SJSA1 (cell line): ENCODE measurements at places on chromosomes 12 and 14. TPM values are rescaled to one million over a fixed set of nuclear protein-coding genes. Genes with fewer than 3 reads are reported as not detected.

Gene KRT82
- not detected in 2 replicates for total RNA-seq

Gene LLPH
- total RNA-seq, result 22.0 and 31.2 TPM in 2 replicates

Gene RIPK3
- not detected in 2 replicates for total RNA-seq

DNA sequence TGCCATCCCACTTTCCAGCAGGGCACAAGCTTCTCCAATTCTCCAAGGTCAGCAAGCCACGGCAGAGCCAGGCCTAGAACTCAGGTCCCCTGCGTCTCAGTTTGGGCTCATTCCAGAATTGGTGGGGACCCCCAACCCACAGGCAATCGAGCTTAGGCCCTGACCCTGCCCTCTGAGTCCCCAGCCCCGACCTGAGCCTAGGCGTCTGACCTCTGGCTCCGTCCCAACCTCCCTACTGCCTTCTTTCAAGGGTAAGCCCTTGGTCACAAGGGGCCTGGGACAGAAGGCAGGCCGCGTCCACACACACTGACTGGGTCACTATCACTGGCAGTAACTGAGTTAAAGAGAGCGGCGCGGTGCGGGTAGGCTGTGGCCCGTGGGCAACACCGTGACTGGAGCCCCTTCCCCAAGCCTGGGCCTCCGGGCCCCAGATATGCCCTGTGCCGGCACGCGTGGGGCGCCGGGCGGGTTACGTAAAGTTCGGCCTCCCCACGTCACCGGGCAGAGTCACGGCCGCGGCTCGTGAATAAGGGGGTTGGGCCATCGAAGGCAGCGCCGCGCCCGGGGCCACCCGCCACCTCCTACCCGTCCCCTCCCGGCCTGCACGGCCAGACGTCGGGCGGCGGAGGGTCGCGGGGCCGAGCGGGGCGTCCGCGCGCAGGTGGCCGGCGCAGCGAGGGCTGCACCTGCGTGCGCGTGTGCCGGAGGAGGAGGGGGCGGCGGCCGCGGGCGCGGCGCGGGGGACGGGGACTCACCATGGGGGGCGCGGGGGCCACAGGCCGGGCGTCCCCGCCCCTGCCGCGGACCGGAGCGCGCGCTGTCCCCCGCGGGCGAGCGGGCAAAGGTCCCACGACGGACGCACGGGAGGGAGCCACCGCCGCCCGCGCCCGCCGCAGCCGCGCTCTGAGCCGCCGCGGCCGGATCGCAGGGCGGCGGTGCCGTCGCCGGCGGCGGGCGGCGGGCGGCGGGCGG lies 516 bp downstream of the ANKRD9 start:
- peak overlapping the region; percentile 77 for H3K4me3 ChIP-seq
- peaks cover 15% of the 10 kb centered on the region for H3K4me1 ChIP-seq
- peak; percentile 43 for DNase-seq
- no peaks in the 10 kb centered on the region for H3K27me3 ChIP-seq
- peaks cover 15% of the 10 kb centered on the region for H3K36me3 ChIP-seq

DNA sequence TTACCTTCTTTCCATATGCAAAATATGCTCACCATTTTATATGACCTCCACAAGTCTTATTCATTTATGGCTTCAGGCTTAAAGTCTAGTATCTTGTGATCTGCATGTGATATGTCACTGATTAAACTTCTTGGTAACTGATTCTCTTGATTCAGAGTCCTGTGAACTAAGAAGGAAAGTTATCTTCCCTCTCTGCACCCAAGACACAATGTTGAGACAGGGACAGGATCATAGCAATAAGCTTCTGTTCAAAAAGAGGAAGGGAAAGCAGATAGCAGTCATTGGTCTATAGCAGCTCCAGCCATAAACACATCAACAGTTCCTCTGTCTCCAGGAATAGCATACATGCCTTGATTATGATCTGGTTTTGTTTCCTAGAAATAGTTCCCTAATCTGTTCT lies 103.1 kb downstream of the UNC79 start:
- no peak overlapping the region for H3K4me3 ChIP-seq
- H3K27ac ChIP-seq, result no peak overlapping the region
- no peaks in the 10 kb centered on the region for H3K4me1 ChIP-seq
- no peaks in the 10 kb centered on the region; the same call in 1 of the 2 replicates for H3K27me3 ChIP-seq
- H3K36me3 ChIP-seq, result no peaks in the 10 kb centered on the region
- DNase-seq, result no peak

GRCh38 chr12:25811656-25812126 lies 146.8 kb upstream of the RASSF8 start:
- H3K27me3 ChIP-seq, result no peaks in the 10 kb centered on the region
- H3K36me3 ChIP-seq, result no peaks in the 10 kb centered on the region
- peak; percentile 34 for DNase-seq
- peaks cover 6% of the 10 kb centered on the region for H3K4me1 ChIP-seq
- H3K4me3 ChIP-seq, result no peak overlapping the region

- no peak for DNase-seq
- no peak overlapping the region for H3K4me3 ChIP-seq
- H3K27me3 ChIP-seq, result no peaks in the 10 kb centered on the region
- H3K36me3 ChIP-seq, result no peaks in the 10 kb centered on the region
- no peak overlapping the region for H3K27ac ChIP-seq
Measured at GRCh38 chr14:66360366-66360926, 125.7 kb upstream of the CCDC196 start.

GRCh38 chr14:54562334-54562733 lies 4.6 kb upstream of the SAMD4A start:
- peak; percentile 49 for DNase-seq
- no peak overlapping the region for H3K4me3 ChIP-seq
- H3K4me1 ChIP-seq, result peaks cover 30% of the 10 kb centered on the region
- H3K27ac ChIP-seq, result peak overlapping the region; percentile 5; the same call in 1 of the 2 replicates
- H3K27me3 ChIP-seq, result no peaks in the 10 kb centered on the region
- H3K36me3 ChIP-seq, result peaks cover 9% of the 10 kb centered on the region

GRCh38 chr14:70754991-70755390 lies 54.3 kb downstream of the MAP3K9 start:
- no peak for DNase-seq
- H3K27me3 ChIP-seq, result no peaks in the 10 kb centered on the region
- no peak overlapping the region for H3K4me3 ChIP-seq
- no peaks in the 10 kb centered on the region for H3K4me1 ChIP-seq

- no peaks in the 10 kb centered on the region for H3K4me1 ChIP-seq
- H3K4me3 ChIP-seq, result no peak overlapping the region
- H3K27ac ChIP-seq, result no peak overlapping the region
- no peaks in the 10 kb centered on the region for H3K27me3 ChIP-seq
Measured at GRCh38 chr12:46087916-46088439, 97.6 kb upstream of the SCAF11 start.

- H3K27me3 ChIP-seq, result no peaks in the 10 kb centered on the region
- no peak overlapping the region for H3K4me3 ChIP-seq
- DNase-seq, result no peak
- H3K4me1 ChIP-seq, result no peaks in the 10 kb centered on the region
- H3K27ac ChIP-seq, result no peak overlapping the region
Measured at GRCh38 chr12:129961091-129961490, 57.3 kb upstream of the TMEM132D start.

DNA sequence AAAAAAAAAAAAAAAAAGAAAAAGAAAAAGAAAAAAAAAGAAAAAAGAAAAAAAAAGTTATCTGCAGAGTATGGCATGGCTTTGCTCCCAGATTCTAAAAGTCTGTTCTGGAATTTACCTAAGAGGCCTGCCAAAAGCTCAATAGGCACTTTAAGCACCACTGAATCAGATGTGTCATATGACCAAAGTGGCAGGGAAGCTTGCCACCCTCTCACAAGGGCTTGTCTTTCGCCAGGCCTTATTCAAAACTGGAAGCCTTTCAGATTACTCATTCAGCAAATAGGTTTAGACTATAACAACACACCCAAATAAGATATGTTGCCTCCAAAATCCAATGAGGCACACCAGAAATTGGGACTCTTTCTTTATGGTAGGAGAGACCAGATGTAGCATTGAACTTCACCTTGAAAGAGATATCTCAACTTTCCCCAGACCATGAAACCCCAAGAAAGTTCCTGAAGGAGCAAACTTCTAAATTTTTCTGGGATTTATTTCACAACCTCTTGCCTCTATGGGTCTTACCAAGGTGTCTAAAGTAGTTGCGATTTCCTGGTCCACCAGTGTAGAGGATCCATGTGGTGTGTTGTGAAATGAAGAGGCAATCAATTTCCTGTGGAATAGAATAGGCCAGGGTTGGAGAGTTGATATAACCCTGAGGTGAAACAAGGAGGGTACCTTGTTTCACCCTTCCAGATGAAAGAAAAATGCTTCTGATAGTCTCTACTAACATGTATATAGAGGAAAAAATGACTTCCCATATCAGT lies 218.8 kb downstream of the DAD1 start:
- no peak overlapping the region for H3K27ac ChIP-seq
- no peaks in the 10 kb centered on the region for H3K27me3 ChIP-seq
- H3K4me3 ChIP-seq, result no peak overlapping the region
- no peaks in the 10 kb centered on the region for H3K4me1 ChIP-seq
- H3K36me3 ChIP-seq, result no peaks in the 10 kb centered on the region

DNA sequence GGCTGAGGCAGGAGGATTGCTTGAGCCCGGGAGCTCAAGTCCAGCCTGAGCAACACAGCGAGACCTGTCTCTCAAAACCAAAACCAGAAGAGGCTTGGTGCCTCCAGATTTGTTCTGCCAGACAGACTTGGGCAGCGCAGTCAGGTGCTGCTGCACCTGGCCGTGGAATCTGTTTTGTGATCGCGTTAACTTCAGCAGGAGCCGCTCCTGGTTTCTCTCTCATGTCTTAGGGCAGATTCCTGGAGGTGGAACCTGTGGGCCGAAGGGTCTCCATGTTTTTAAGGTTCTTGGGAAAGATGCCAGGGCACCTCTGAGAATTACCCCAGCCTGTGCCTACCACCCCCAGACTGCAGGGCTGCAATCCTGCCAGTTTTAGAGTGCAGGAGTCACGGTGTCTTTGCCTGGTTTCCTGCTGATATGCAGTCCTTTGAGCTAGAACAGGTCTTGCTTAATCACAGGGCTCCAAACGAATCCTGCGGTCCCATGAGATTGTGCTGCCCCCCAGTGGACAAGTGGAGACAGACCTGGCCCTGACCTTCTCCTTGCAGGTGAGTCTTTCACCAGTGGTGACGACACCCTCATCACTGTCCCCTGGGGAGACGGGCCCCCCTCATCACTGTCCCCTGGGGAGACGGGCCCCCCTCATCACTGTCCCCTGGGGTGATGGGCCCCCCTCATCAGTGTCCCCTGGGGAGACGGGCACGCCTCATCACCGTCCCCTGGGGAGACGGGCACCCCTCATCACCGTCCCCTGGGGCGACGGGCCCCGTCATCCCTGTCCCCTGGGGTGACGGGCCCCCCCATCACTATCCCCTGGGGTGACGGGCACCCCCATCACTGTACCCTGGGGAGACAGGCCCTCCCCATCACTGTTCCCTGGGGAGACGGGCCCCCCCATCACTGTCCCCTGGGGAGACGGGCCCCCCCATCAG lies 37.6 kb downstream of the PACS2 start:
- H3K4me1 ChIP-seq, result no peaks in the 10 kb centered on the region
- H3K27me3 ChIP-seq, result no peaks in the 10 kb centered on the region
- no peak overlapping the region for H3K27ac ChIP-seq
- no peaks in the 10 kb centered on the region for H3K36me3 ChIP-seq
- H3K4me3 ChIP-seq, result no peak overlapping the region
- peak; percentile 41 for DNase-seq

GRCh38 chr12:40144023-40144422 lies 38.1 kb upstream of the SLC2A13 start:
- no peak overlapping the region for H3K27ac ChIP-seq
- no peak overlapping the region for H3K4me3 ChIP-seq
- H3K4me1 ChIP-seq, result peaks cover 10% of the 10 kb centered on the region
- DNase-seq, result peak; percentile 59
- H3K27me3 ChIP-seq, result no peaks in the 10 kb centered on the region

- H3K27ac ChIP-seq, result no peak overlapping the region
- no peak for DNase-seq
- H3K27me3 ChIP-seq, result no peaks in the 10 kb centered on the region
Measured at GRCh38 chr12:114294303-114294685, 111.7 kb downstream of the TBX5 start.

GRCh38 chr12:116186482-116187150 lies 90.9 kb downstream of the MED13L start:
- H3K27me3 ChIP-seq, result no peaks in the 10 kb centered on the region
- no peak overlapping the region for H3K27ac ChIP-seq
- peaks cover 24% of the 10 kb centered on the region for H3K4me1 ChIP-seq
